ENCODE measurements at places on chromosomes 3 and 15.

GRCh38 chr3:58341376-58341775 is 8.7 kb downstream of the PXK start:
- no peak for DNase-seq

GRCh38 chr15:91953432-91953831 is 99.9 kb downstream of the SLCO3A1 start:
- no peak for DNase-seq

- no peak for DNase-seq
These were observed 502.1 kb downstream of the ZBBX start for GRCh38 chr3:166877971-166878370.

- no peak for DNase-seq
These were observed 108.8 kb downstream of the KLF13 start for GRCh38 chr15:31435261-31435911.

Measured in NCI-H1048 (cell line).